ENCODE measurements at places on chromosomes 11 and 22.

GRCh38 chr11:68504432-68505066 lies 44.0 kb downstream of the PPP6R3 start:
- DNase-seq, result no peak

GRCh38 chr11:17352950-17353820 lies 1.6 kb downstream of the NCR3LG1 start:
- peak; percentile 13 for DNase-seq

DNA sequence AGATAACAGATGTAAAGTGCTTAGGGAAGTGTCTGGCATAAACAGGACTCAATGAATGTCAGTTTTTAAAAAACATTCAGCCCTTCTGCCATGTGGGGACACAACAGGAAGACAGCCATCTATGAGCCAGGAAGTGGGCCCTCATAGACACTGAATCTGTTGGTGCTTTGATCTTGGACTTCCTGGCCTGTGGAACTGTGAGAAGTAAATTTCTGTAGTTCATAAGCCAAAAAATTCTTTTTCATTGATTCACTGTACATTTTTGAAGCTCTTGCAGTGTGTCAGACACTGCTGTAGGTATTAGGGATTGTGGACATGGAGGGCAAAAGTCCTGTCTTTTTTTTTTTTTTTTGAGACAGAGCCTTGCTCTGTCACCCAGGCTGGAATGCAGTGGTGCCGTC lies 188.6 kb downstream of the HIPK3 start:
- DNase-seq, result no peak

GRCh38 chr11:107898270-107898669 lies 30.0 kb upstream of the RAB39A start:
- DNase-seq, result no peak

All from KG1 (cell line).